ENCODE measurements at places on chromosomes 12 and 14.

- no peak for DNase-seq
These were observed 193.5 kb downstream of the SLC2A13 start for GRCh38 chr12:39912211-39912980.

DNA sequence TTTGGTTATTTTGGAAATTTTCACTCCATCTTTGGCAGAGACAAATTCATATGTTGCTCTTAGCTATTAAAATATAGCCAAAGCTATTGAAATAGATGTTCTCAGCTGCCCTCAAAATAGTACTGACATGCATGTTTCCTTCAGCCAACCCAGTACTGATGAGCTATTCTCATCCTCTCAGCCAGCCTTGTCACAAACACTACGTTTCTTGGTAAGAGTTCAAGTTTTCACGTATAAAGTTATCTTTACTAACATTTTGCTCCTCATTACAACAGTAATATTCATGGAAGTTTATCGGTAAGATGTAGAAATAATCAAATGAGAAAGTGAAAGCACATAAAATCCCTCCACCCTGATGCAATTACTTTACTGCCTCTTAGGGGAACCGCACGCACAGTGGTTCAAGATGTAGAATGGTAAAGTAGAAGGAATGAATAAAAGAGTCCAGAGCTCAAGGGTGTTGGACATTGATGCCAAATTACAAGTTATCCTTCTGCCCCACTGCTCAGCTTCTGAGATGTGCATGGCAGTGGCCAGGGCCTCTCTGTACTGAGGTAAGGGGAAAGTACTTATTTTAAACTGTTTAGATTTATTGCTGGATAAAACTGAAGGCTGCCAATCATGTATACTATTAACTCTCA is 20.7 kb downstream of the GCH1 start:
- DNase-seq = peak; percentile 24

DNA sequence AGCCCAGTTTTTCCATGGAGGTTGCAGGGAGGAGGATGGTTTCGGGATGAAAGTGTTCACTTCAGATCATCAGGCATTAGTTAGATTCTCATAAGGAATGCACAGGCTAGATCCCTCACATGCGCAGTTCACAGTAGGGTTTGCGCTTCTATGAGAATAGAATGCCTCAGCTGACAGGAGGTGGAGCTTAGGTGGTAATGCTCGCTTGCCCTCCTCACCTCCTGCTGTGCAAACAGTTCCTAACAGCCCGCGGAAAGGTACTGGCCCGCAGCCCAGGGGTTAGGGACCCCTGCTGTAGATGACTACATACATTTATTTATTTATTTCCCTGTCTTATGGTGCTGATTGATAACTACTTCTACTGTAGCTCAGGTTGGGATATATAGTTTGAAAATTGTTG is 93.2 kb downstream of the FBXO33 start:
- no peak for DNase-seq

DNA sequence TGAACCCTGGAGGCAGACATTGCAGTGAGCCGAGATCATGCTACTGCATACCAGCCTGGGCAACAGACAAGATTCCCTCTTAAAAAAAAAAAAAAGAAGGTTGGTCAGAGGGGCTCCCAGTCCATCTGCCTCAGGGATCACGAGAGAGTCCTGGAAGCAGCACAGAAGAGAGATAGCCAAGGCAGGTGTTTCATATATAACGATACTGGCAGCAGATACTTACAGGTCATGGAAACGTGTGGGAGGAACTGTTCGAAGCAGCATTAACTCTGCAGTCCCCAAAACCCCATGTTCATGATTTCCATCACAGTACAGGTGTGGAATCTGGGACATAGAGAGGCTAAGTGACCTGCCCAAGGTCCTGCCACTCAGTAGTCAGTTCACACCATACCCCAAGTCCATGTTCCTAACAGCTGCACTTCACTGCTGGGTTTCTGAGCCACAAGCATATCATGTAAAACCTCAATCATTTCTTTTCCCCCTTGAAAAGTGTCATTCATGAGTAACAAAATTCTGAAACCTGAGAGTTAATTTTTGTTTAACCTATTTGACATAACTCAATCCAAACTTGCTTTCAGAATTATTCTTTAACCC is 16.7 kb downstream of the CDK2AP1 start:
- DNase-seq = no peak

DNA sequence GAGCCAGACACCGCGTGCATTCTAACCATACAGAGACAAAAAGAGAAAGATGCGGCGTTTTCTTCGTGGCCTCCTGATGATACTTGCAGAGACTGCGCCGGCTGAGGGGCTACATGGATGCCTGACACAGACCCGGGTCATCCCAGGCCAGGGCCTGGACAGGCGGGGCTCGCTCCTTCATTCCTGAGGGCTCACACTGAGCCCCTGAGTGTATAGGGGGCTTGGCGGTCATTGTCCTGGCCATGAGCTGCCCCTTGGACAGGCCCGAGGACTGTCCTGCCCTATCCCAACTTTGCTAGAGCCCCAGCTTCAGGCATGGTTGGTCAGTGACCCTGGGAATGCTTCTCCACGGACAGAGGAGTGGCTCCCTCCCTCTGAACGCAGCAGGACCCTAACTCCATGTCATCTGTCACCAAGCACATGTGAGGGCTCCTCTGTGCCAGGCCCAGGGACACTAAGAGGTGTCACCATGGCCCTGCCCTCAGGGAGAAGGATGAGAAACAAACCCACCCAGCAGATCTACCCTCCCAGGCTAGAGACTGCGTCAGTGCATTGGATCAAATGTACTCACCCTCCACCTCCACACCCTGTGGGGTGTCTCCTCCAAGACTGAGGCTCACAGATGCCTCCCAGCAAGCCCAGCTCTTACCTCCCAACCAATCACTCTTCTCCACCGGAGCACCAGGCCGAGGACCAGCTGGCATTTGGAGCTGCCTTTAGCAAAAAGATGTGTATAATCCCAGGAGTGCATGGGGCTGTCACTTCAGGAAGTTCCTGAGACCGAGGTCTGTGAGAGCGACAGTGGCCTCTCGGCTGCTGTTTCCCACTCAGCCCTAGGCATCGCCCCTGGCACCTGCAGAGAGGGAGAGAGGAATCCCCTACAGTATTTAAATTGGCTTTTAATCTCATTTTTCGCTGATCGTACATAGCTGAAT is 102.7 kb downstream of the DICER1 start:
- DNase-seq = no peak

- DNase-seq = no peak
These were observed 15.4 kb upstream of the TMEM120B start for GRCh38 chr12:121697093-121697698.

- DNase-seq = no peak
These were observed 154.2 kb downstream of the CRADD start for GRCh38 chr12:93831374-93831773.

GRCh38 chr14:73665130-73665529 is 20.3 kb downstream of the DNAL1 start:
- no peak for DNase-seq

GRCh38 chr14:74618078-74618952 is 6.3 kb upstream of the LTBP2 start:
- peak; percentile 82 for DNase-seq

- no peak for DNase-seq
These were observed 51.3 kb upstream of the AMN1 start for GRCh38 chr12:31780096-31780495.

DNA sequence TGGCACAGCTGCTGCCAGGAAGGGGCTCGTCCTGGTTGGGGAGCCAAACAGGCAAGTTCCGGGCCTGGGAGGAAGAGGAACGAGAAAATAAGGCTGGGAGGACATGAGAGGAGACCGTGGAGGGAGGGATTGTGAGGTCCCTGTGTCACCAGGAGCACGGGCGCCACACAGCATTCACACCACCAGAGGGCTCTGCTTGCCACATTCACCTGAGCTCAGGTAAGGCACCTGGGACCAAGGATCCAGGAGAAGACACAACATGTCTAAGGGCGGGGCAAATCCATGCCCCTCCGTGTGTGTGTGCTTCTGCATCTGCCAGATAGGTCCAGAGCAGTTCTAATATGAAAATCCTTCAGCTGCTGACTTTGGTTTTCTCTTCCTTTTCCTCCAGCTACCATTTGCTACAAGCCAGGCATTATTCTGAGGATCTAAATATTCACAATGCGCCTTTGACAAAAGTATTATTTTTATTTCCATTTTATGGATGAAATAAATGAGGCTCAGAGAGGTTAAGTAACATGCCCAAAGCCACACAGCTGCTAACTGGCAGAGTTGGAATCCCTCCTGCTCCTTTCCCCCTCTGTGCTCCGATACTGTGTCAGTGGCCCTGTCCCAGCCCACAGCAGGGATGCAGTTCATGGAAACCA is 14.6 kb downstream of the RAPGEF3 start:
- DNase-seq = no peak

- DNase-seq = no peak
These were observed 117.5 kb downstream of the DAAM1 start for GRCh38 chr14:59305836-59306555.

- no peak for DNase-seq
These were observed 55.6 kb downstream of the HMGA2 start for GRCh38 chr12:65879878-65880277.

DNA sequence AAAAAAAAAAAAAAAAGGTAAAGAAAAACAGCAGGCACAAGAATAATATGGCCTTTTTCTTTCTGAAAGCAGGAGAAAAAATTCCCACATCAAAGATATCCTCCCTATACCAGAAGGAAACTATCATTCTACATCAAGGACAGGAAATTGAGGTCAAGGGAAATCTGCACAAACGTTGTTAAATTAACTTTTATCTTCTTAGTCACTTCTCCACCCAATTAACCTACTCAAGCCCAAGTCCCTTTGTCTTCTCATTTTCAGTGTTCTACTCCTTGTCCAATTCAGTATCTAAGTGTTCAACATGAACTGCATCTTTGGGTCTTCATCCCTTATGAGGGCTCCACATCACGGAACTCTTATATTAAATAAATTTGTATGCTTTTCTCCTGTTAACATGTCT is 15.7 kb downstream of the NDUFA12 start:
- DNase-seq = no peak

- no peak for DNase-seq
These were observed 130.2 kb downstream of the TSHR start for GRCh38 chr14:81085596-81085995.

GRCh38 chr12:3557791-3558620 is 67.0 kb downstream of the PRMT8 start:
- no peak for DNase-seq

- peak; percentile 71 for DNase-seq
These were observed 3.3 kb downstream of the FLRT2 start for GRCh38 chr14:85533023-85533860.

DNA sequence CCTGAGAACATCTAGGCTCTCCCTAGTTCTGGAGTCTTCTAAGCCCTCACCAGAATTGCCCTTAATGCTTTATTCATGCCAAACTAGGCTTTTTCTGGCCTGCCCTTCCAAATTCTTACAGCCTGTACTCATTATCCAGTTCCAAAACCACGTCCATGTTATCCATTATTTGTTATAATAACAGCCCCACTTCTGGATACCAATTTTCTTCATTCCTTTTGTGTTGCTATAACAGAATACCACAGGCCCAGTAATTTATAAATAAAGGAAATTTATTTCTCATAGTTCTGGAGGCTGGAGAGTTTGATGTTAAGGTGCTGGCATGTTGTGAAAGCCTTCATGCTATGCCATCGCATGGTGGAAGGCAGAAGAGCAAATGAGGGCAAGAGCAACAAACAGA is 68.0 kb upstream of the AMIGO2 start:
- no peak for DNase-seq

DNA sequence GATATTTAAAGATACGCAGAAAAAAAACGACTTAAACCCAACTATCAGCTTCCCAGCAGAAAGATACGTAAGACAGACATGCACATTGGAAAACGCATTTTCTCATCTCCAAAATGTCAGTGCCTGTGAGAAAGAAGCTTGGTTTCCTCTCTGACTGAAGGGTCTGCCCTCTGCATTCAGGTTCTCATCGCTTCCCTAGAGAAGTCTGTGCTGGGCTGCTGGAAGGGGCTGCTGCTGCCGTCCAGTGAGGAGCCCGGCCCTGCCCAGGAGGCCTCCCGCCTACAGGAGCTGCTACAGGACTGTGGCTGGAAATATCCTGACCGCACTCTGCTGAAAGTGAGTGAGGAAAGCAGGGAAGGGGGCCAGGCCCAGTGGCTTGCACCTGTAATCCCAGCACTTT is 4.7 kb upstream of the PFDN5 start:
- DNase-seq = no peak

GRCh38 chr14:56892959-56893358 is 82.7 kb upstream of the OTX2 start:
- DNase-seq = no peak

DNA sequence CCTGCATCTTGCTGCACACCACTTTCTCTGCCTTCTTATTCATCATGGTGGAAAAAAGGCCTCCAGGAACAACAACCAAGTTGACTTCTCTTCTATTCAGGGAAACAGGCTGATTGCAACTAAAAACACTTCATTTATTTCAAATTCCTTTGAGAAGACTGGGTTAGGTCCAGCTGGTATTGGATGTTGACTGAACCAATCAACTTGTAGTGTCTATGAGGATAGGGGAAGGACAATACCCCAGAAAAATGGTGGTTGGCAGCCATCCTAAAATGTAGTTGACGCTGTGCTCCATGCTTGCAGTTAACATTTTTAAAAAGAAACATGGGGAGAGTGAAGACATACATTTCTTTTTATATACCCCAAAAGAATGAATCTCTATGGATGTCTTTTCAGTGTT is 34.4 kb upstream of the CRADD start:
- no peak for DNase-seq

- DNase-seq = no peak
These were observed at the start of gene TAS2R9 for GRCh38 chr12:10810068-10810467. TAS2R9 (minus strand) TSS chr12:10810168; CDS start chr12:10810075, 93 bp downstream.

DNA sequence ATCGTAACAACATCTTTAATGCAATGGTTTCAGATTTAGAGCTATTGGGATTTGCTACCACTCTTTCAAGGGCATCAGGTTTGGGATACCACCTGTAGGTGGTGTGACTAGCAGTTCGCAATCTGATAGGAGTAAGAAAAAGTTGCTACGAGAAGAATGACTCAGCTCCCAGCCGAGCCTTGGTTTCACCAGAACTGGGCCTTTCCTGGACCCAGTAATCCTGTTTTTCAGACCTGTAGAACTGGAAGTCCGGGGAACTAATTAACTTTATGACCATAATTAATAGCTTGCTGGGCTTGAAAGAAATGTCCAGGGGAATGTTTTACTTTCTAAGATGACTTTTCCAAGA is 770 bp downstream of the ABHD4 start:
- DNase-seq = no peak

DNA sequence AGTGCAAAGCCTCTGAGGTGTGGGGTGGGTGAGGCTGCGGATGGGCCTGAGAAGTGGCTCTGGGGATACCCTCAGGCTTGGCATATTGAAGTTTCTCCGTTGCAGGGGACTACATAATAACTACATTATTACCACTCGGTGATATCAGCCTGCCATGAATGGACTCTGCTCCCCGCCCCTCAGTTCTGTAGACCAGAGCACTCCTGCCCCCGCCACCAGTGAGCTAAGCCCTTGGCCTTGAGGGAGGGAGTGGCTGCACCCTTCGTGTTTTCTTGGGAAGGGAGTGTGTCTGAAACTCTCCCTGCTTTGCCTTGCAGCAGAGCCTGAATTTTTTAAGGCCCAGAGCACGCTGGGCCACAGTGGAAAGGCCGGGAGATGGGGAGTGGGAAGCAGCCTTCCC is 1.7 kb downstream of the ORAI1 start:
- no peak for DNase-seq

- no peak for DNase-seq
These were observed 170.6 kb upstream of the DIO2 start for GRCh38 chr14:80381807-80382363.

Measured in tibial nerve (tissue), 4 donors.